ENCODE measurements at places on chromosomes 2 and 18.

DNA sequence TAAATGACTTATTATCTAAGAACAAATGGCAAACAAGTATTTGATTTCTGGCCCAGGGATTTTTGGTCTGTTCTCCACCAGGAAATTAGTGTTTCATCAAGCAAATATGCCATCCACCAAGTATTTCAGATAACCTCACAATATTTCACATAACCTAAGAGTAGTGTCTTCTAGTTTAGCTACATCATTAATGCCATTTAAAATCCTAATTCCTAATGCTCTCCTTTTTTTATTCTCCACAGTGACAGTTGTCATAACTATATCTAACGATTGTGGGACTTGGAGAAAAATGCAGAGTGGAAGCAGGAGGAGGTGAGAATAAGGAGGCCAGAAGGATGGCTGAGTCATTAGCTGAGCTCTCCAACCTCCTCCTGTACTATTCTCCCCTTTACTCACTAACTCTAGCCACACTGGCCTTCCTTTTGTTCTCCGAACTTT, 58.5 kb upstream of the CTLA4 start:
- no peak for DNase-seq

DNA sequence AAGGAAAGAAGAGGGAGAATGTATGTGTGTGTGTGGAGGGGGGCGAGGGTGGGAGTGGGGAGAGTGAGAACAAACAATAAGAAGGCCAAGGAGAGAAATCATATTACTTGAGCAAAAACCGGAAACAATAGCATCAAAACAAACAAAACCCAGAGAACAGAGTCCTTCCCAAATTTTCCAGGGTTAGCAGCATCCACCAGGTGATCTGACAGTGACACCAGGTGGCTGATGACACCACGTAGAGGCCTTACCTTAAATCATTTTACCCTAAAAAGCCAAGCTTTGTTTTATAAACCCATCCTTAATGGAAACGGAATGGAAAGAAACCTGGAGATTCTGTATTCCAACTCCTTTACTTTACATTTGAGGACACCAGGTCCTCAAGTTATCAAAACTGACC, 42.9 kb downstream of the CDCA7 start:
- no peak for DNase-seq

DNA sequence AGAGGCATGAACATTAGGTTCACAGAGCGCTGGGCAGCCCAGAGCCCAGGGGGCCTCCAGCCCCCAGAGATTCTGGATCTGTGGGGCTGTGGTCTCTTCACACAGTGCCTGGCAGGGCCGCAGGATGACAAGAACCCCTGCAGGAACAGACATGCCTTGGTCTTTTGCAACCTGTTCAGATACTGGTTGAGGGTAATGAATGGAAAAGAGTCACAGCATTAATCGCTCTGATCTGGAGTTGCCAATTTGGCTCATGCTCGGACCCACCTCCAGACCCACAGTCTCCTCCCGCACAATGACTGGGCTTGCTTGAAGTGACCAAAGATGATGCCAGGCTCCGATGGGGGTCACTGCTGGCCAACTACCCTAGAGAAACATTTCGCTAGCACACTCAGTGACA, 229.4 kb upstream of the SMAD2 start:
- no peak for DNase-seq

DNA sequence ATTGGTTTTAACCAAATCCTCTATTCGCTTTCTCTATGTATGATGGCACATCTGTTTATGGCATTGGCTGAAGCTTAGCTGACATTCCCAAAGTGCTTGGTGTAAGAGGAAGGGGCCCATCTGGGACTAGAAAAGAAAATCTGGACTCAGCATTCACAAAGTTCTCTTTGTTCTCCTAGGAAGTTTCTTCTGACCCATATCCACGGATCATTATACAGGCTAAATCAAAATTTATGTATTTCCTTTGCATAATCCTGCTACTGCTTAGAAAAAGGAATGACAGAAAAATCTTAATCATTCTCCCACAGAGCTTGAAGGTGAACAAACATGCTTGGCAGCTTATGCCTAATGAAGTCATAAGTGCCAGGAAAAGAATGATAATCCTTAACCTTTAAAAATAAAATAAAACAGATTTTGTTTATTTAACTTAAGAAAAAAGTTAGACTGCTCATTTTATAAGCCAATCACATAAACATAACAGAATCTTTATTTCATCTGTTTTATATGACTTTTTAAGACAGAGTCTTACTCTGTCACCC, 88.4 kb downstream of the NYAP2 start:
- no peak for DNase-seq
